ENCODE measurements at places on chromosomes 6 and 20. TPM values are rescaled to one million over a fixed set of nuclear protein-coding genes. Genes with fewer than 3 reads are reported as not detected.

GRCh38 chr20:64112691-64113443, 5.5 kb upstream of the NPBWR2 start:
- DNase-seq: no peak

GRCh38 chr20:51587145-51587544, 44.6 kb upstream of the NFATC2 start:
- DNase-seq: no peak

The C20orf141 gene
- not detected for polyA plus RNA-seq

The KCNQ5 gene
- polyA plus RNA-seq: under 0.01 TPM

The GLP1R gene
- polyA plus RNA-seq: 1.1 TPM

DNA sequence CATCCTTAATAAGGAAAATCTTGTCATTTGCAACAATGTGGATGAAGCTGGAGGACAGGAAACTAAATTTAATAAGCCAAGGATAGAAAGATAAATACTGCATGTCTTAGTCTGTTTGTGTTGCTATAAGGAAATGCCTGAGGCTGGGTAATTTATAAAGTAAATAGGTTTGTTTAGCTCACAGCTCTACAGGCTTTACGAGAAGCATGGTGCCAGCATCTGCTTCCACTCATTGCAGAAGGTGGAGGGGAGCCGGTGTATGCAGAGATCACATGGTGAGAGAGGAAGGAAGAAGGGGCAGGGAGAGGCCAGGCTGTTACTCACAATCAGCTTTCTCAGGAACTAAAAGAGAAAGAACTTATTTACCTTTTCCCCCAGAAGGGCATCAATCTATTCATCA, 118.9 kb upstream of the SMLR1 start:
- DNase-seq: no peak

DNA sequence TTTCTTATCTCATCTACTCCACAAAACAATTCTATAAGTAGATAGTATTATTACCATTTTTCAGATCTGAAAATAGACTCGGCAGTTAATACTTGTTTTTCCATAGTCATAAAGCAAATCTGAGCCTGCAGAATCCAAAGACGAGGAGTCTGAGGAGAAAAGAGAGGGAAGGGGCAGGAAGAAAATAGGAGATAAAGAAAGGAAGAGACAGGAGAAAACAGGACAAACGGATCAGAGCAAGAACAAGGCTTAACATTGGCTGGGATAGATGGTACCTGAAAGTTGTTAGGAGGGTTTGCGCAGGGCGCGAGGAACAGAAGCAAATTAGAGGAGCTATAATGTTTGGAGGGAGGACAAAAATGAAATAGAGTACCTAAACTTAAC, 639 bp upstream of the PPIL1 start:
- no peak for DNase-seq

DNA sequence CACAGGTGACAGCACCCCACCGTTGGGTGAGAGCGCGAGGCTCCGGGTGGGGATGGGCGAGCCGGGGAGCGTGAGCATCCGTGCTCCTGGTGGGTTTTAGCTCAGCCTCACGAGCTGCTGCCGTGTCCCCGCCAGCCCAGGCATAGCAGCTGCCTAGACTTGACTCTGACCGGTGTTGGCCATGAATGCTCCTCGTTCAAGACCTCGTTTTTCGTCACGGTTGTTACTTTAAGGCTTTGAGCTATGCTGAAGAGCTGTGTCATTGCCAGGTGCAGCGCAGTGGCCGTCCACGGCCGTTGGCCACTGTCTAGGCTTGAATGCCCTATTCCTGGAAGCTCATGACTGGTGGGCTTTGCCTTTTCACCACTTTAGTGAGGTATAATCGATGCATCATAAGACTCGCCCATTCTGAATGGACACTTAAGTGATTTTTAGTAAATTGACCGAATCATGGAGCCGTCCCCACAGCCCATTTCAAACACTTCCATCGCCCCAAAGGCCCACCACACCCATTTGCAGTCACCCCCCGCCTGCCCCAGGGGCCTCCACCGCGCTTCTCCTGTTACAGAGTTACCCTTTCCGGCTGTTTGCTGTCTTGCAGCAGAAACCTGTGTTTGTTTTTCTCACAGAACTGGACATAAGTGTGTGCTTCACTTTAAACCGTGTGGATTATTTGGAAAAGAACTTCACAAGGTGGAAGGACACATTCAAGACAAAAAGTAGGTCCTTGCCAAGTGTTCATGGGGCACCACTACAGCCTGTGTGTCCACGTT, 21.4 kb upstream of the ADRM1 start:
- DNase-seq: no peak

- DNase-seq: no peak
These were observed 60.2 kb downstream of the LRRC1 start for GRCh38 chr6:53854843-53855567.

DNA sequence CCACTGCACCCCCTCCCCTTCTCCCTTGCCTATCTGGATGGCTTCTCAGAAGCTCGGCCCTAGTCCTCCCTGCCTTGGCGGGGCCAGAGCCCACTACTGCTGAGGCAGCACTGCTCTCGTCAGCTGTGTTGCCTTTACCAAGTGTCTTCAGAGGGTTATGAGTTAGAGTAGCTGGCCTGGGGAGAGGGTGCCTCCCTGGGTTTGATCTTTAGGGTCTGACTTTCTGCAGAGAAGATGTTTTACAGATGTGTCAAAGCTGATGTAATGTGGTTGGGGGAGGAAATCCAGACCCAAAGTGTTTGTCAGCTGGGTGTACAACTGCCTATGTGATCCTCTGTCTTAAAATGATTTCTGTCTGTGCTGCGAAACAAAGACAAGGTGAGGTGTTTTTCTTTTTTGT, 30.4 kb upstream of the PI16 start:
- DNase-seq: no peak

DNA sequence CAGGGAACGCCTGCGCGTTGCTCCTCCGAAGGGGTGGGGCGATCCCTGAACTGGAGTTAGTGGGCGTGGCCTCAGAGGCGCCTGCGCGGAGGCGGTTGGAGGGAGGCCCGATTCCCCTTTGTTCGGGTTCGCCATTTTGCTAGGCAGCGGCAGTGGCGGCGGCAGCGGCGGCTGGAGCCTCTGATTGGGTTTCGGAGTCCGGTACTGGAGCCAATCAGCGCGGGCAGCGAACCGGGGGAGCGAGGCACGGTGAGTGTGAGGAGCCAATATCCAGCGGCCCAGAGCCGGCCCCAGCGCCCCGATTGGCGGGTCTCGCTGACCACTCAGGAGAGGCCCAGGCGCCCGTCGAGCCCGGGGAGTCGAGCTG, at the start of gene NFYA:
Gene NFYA (plus strand): TSS at position 139 of the 367 bp plus-strand sequence. CDS start 6,116 bp downstream, outside the sequence.
- DNase-seq: peak; percentile 100

The PAX1 gene
- not detected for polyA plus RNA-seq

The CCM2L gene
- polyA plus RNA-seq: 26.8 TPM

The BAG2 gene
- 6.4 TPM for polyA plus RNA-seq

Data from heart right ventricle (tissue), 16 donors.